Pancreas (tissue), 10 donors: ENCODE measurements at places on chromosomes 7 and 10. TPM values are rescaled to one million over a fixed set of nuclear protein-coding genes. Genes with fewer than 3 reads are reported as not detected.
A peak's percentile ranks its signal among the peaks of the same experiment; 100 is the strongest.

Gene SHTN1
- total RNA-seq = 31.6 TPM

Gene PARP12
- total RNA-seq = 21.1 TPM

Gene PARG
- total RNA-seq = 8.5 TPM

Gene RELN
- 1.1 TPM for total RNA-seq

Gene CTTNBP2
- 12.5 TPM for total RNA-seq

Gene ANKRD30A
- total RNA-seq = not detected

Gene ASB10
- not detected for total RNA-seq

Gene MMRN2
- 3.4 TPM for total RNA-seq

Gene CYTH3
- total RNA-seq = 5.0 TPM

Gene VSTM4
- total RNA-seq = 1.0 TPM

Gene NPVF
- not detected for total RNA-seq

Gene NRCAM
- total RNA-seq = 42.3 TPM

Gene C7orf33
- not detected for total RNA-seq

Gene PLXNA4
- 1.6 TPM for total RNA-seq

Gene UMAD1
- total RNA-seq = 17.4 TPM

Gene RGS10
- total RNA-seq = 2.8 TPM

GRCh38 chr10:113041324-113041723 lies 91.3 kb downstream of the TCF7L2 start:
- no peak for DNase-seq

DNA sequence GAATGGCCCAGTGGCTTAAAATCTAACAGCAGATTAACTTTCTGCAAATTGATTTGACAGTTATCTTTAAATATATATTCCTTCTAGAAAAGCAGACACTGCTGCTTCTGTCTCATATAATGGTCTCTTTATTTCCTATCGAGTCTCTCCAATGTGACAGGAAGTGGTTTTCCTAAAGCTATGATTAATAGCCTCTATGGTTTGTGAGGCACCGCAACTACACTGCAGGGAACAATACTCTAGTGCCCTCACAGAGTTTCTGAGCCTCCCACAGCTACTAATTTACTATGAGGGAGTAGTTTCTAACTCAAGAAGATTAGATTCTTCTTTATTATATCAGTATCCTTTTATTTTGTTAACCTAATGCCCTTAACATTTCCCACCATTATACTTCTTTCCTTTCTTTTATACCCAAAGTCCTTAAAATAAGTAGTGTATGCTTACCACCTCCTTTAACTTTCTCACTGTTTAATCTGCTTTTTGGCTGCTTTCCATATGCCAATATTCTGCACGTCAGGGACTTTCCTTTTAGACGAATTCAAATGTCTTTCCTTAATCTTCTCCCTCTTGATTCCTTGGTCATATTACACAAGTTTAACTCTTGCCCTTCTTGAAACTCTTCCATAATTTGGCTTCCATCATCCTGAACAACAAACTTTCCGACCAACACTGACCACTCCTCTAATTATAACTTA lies 23.8 kb upstream of the AHR start:
- no peak for DNase-seq

GRCh38 chr10:94186722-94187121 lies 176.0 kb downstream of the NOC3L start:
- no peak for DNase-seq

GRCh38 chr7:153423210-153423590 lies 629.0 kb upstream of the DPP6 start:
- DNase-seq = no peak

GRCh38 chr7:24907311-24907886 lies 72.6 kb downstream of the OSBPL3 start:
- no peak for DNase-seq

DNA sequence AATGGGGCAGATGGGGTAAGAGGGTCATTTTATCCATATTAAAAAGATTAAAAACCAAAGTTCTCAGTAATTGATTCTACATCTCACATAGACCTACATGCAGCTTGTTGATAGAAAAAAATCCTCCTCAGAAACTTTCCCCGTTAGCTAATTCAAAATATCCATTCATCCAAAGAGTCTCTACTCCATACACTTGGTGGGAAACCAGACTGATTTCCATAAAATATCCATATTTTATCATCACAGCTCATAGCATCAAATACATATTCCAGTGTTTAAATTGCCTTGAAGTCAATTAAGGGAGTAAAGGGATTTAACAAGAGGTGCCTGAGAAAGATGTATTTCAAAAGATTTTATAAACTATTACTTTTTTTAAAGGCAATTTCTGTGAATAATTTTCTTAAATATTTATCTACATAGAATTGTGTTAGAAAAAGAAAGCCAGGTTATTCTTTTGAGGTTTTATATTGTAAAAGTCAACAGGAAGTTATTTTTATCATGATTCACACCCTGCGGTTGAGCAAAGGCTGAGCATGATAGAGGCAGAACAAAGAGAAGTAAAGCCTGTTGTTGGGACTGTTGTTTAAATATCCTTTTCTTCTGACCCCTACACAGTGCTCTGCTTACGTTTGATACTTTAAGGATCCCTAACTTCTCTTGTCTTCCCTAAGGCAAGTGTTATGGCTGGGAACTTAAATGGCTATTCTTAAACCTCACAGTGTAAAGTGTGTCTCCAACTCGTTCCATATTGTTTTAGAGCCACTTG lies 266.7 kb downstream of the PRKG1 start:
- DNase-seq = no peak

DNA sequence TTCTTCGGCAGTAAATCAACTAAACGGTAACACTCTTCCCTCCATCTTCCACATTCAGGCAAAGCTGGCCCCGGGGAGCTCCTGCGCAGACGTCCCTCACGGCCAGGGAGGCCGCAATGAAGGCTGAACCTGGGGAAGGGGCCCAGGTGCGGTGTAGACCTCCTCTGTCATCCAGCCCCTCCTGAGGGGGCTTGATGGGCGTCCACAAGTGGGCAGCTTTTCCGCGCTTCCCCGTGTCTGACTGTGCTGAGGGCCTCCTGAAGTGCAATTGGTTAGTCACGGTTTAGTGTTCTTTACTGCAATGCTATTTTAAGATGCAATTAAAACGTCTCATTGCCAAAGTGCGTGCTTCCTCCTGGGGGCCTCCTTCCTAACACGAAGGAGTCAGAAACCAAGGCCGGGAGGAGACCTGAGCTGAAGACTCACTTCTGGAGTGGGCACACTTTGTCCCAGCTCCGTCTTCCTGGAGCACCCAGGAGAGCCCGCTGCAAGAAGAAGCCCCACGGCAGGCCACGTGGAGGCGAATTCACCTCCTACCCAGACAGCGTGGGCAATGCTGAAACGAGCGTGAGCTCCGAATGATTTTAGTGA lies 173.3 kb downstream of the ELFN1 start:
- DNase-seq = no peak

GRCh38 chr10:46555713-46556514 lies 544 bp downstream of the GPRIN2 start:
- DNase-seq = peak; percentile 45

- DNase-seq = no peak
These were observed 389.9 kb upstream of the SEMA3C start for GRCh38 chr7:81308643-81309322.

- no peak for DNase-seq
These were observed 430.8 kb downstream of the PLXNA4 start for GRCh38 chr7:132145466-132145865.

DNA sequence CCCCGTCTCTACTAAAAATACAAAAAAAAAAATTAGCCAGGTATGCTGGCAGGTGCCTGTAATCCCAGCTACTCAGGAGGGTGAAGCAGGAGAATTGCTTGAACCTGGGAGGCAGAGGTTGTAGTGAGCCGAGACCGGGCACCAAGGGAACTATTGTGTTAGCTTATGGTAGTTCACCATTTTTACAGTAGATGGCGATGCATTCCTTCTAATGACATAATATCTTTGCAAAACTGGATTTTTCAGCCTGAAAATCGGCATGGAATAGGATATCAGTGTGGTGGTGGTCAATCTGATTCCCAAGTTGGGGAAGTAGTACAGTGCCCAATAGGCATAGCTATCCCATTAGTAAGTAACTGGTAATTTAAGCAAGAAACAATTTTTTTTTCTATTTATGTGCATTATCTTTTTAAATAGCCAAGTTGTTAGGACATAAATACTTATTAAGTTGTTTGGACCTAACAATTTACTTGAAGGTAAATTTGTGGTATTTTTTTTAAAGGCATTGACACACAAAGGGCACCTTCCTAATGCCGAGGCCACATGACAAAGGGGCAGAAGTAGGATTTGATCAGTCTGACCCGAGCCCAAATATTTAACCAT lies 17.6 kb upstream of the IMPDH1 start:
- DNase-seq = no peak

GRCh38 chr10:56943221-56943755 lies 582.2 kb upstream of the ZWINT start:
- no peak for DNase-seq

- no peak for DNase-seq
These were observed 5.1 kb downstream of the SCART1 start for GRCh38 chr10:133458710-133459453.

DNA sequence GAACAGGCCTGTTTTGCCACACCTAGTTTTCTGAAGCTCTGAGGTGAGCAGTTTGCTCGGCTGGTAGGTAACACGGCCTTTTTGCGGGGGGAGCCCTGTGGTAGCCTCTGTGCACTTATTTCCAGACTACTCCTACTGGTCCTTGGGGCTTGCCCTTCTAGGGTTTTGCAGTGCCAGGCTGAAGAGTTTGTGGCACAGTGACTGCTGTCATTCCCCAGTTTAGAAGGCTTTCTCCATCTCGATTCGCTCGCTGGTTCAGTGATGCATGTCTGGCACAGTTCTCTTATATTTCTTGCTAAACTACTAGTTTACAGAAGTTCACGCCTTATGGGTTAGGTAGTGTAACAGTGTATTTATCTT lies 711 bp downstream of the KIF20B start:
- no peak for DNase-seq

DNA sequence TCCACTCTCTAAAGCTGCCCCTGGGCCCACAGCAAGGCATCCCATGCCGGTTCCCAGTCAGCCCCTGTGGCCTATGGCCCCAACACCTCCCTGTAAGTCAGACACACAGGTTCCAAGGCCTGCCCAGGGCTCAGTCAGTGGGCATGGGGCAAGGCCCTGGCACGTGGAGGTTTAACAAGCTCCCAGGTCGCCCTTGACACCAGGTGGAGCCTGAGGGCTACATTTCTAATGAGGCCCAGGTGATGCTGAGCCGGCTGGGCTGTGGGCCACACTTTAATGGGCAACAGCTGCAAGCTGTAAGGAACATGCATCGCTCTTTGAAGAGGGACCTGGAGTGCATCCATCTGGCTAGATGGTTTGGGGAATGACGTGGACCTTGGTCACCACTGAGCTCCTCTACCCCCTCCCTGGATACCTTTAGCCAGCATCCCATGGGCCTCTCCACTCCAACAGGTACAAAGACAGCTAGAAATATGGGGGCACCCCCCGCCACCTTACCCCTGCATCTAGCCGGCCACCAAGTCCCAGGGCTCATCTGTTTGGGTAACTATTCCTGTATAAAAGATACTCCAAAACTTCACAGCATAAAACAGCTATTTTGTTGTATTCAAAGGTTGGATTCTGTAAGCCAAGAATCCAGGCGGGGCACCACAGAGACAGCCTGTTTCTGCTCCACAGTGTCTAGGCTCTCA lies 122.5 kb downstream of the OAT start:
- DNase-seq = no peak

DNA sequence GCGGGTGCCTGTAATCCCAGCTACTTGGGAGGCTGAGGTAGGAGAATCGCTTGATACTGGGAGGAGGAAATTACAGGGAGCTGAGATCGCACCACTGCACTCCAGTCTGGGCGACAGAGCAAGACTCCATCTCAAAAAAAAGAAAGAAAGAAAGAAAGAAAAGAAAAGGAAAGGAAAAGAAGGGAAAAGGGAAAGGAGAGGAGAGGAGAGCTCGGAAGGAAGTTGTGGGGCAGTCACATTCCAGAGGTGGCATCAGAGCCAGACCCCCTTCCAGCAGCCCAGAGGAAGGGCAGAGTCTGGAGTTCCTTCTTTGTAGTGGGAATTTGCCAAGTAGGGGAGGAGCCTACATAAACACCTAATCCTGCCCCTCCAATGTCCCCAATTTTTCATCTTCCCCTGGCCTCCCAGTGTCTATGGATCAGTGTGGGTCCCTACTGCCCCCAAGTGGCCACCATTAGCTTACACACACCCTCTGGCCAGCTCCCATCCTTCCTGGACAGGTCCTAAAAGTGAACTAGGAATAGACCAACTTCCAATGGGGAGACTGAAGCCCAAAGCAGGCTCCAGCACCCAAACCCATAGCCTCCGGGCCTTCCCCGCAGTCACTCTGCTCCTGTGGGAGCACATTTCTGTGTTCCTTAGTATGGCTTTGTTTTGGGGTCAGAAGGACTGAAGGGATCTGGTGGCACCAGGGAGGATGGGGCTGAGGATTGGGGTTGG lies 39.6 kb upstream of the HSPB1 start:
- peak; percentile 48 for DNase-seq

GRCh38 chr7:51366930-51367613 lies 50.5 kb upstream of the COBL start:
- DNase-seq = no peak

DNA sequence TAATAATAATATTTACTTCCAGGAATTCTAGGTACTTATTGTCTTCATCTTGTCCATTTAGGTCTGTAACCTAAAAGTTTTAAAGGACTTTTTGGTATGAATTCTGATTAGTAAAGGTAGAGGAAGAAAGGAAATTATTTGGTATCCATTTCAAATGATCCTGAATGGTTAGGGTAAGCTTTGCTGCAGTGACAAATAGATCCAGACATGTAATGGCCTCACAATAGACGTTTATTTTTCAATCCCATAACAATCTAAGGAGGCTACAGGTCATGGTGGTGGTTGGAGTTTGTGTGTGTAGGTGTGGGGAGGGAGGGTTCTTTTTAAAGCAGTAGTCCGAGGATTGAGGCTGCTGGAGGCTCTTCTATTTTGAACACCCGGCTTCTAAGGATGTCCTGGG lies 5.3 kb downstream of the FBH1 start:
- DNase-seq = no peak

- peak; percentile 68 for DNase-seq
These were observed 122.7 kb upstream of the PRSS1 start for GRCh38 chr7:142626420-142627035.

DNA sequence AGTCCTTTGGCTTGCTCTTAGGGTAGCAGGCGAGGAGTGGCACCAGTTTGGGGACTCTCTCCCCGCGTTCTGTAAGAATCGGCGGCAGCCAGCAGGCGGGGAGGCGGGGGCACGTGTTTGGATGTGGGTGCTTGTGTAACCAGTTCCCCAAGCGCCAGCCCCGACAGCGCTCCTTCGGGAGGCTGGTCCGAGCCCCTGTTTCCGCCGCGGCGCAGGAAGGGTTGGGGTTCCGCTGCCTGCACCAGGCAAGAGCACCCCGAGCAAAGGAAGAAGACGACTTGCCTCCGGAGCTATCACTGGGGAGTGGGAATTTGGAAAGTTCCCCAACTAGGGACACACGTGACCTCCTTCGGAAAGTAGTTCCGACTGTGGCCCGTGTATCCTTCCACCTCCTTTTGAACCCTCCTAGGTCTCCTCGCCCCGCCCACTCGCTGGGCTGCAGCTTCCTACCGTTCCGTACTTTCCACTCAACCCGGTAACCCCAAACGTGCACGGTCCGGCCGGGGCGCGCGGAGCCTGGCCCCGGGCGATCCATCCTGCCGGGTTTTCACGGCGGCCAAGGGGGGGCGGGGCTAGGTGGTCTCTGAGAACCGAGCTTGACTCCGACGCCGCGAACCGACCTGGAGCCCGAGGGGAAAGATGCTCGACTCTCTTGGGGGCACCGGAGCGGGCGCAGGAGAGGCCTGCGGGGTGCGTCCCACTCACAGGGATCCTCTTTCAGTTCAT lies 1.2 kb downstream of the KLLN start:
- DNase-seq = peak; percentile 98

GRCh38 chr10:10938676-10939075 lies 79.0 kb upstream of the CELF2 start:
- no peak for DNase-seq
